Activated CD4-positive, alpha-beta T cell treated with anti-CD3 and anti-CD28 coated beads, Interleukin-2, amount 50 U/mL, for 16 hours (primary cell): ENCODE measurements at places on chromosomes 7 and 10.

DNA sequence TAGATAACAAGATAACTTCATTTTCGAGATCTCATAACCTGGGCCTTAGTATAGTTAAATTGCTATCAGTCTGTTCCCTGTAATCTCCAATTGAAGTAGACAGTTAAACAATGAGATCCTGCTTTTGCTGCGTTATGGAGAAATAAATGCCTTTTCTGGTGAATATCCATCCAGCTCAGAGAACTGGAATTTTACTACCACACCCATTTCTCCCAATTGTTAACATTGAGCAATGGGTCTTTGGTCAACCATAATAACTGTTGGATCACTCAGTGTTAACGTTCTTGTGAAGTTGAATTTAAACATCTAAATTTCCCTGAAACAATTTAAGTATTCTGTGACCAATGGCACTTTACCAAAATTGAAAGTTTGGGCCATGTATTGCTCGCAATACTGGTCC, 3.0 kb downstream of the CALU start:
- DNase-seq, result no peak

- no peak for DNase-seq
These were observed 376.2 kb upstream of the TPK1 start for GRCh38 chr7:145212050-145212449.

DNA sequence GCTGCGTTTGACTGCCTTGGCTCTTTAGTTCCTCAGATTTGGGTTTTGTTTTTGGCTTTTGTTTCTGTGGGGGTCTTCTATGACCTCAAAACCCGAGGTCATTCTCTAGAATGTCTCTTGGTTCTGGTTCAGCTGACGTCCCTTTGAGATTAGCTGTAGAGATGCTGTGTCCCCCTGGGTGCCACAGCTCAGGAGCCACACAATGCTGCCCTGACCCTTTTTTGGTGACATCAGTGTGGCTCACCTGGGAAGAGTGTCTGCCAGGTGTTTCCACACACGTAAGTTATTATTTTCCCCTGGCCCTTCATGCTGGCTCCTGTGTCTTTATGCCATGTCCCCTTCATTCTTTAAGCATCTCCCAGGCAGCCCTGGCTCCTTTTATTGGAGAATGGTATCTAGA, 89.8 kb upstream of the DDC start:
- no peak for DNase-seq

- peak; percentile 64 for DNase-seq
These were observed 37.1 kb downstream of the SLC25A13 start for GRCh38 chr7:96284835-96285234.

GRCh38 chr7:113394856-113395255, 276.5 kb upstream of the SMIM30 start:
- no peak for DNase-seq

- DNase-seq, result peak; percentile 26
These were observed 73.2 kb downstream of the POT1 start for GRCh38 chr7:124856299-124856888.

- DNase-seq, result peak; percentile 31
These were observed 76.8 kb downstream of the ADK start for GRCh38 chr10:74227697-74228424.

- DNase-seq, result no peak
These were observed 322.8 kb upstream of the ANKRD30A start for GRCh38 chr10:36802490-36803153.

DNA sequence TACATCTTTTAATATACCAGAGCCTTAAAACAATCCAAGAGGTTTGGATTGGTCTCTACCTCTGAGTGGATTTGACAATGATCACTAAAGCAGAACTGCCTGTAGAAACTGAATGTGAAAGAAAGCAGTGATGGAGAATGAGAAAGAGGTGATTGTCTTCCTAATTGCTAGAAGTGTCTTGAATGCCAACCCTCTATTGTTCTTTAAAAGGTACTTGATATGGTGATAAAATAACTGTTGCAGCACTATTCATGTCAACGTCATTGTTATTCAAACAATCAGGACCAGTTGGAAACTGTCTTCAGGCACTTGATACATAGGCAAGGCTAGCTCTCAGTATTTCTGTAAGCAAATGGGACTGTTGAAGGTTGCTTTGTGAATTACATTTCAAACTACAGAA, 47.9 kb upstream of the ITPRID1 start:
- no peak for DNase-seq

GRCh38 chr7:134885967-134886352, 100.3 kb upstream of the AGBL3 start:
- no peak for DNase-seq

DNA sequence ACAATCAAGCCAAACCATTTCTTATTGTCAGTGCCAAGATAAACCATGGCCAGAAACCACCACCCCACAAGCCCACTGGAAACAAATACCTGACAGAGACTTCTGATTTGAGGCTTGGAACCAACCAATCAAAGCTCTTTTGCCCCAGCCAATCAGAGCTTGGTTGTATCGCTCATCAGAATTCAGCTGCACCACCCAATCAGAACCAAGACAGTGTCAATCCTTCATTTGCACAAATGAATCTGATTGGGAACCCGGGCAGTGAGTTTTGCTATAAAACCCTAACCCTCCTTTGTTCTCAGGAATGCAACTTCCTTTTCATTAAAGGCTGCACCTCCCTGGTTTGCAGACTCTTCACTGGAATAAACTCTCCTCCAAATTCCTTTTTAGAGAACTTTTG, 87.4 kb downstream of the ELAPOR2 start:
- DNase-seq, result no peak

GRCh38 chr7:84088802-84089201, 105.8 kb downstream of the SEMA3A start:
- DNase-seq, result peak; percentile 5

- no peak for DNase-seq
These were observed 77.8 kb downstream of the LRRC17 start for GRCh38 chr7:102990642-102991041.

GRCh38 chr10:62554632-62555199, 180.5 kb downstream of the ZNF365 start:
- peak; percentile 31 for DNase-seq

DNA sequence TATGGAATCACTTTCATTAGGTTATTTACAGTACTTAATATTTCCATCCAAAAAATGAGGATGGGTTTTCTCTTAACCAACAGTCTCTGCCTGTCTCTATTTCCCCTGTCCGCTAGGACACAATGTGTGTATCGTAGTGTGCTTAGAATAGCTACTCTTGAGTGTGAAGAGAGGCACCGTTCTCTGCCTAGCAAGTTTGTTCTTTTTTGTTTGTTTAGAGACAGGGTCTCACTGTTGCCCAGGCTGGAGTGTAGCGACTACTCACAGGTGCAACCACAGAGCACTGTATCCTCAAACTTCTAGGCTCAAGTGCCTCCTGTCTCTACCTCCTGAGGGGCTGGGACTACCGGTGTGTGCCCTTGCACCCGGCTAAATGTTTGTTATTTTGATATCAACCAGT, 121.9 kb downstream of the ANK3 start:
- no peak for DNase-seq

GRCh38 chr10:62270020-62270419, 1.4 kb upstream of the RTKN2 start:
- DNase-seq, result no peak

GRCh38 chr10:46215426-46215825, 71.4 kb upstream of the ANTXRL start:
- DNase-seq, result no peak

- DNase-seq, result no peak
These were observed 119.0 kb downstream of the BICC1 start for GRCh38 chr10:58631715-58632114.

GRCh38 chr10:58017719-58018367, 249.9 kb downstream of the IPMK start:
- no peak for DNase-seq

DNA sequence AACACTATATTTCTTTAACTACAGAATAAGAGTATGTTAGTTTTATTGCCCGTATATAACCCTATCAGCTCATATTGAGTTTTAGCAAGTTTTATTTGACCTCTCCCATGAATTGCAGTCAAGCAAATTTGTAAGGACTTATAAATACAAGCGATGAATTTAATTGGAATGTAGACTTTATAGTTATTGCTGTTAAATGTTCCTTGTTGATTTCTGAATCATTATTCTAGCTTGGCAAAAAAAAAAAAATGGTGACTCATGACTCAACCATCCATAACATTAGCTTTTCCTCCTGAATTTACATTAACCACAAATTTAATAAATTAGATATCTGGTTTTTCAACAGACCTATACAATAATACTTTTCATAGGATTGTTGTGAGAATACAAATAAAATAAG, 334.0 kb upstream of the LRRTM3 start:
- no peak for DNase-seq

DNA sequence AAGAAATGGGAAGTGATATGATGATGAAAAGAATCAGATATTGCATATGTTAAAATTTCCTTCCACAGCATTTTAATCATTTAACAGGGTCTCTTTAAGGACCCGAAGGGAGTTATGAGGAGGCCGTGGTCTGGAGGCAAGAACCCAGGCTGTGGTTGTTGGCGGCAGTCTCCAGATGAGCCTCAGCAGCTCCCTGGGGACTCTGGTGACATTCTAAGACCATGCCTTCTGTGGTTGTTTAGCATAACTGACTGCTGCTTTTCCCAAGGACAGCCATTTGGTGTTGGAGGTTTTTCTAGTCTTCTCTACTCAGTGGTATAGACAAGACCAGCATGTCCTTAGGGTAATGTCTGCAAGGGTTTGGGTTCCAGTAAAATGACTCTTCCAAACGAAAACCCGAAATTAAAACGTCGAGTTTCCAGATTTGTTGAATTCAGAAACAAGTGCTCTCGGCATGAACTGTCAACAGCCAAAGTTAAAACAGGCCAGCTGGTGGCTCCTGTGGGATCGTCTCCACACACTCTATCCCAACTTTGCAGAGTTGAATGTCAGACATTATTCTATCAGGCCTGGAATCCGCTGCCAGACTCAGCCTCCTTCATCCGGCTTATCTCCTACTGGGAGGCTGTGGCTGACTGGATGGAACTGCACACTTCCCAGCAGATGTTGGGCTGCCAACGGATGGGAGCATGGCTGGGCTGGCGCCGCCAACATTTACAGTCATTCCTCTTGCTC, 183.1 kb downstream of the TAX1BP1 start:
- no peak for DNase-seq

DNA sequence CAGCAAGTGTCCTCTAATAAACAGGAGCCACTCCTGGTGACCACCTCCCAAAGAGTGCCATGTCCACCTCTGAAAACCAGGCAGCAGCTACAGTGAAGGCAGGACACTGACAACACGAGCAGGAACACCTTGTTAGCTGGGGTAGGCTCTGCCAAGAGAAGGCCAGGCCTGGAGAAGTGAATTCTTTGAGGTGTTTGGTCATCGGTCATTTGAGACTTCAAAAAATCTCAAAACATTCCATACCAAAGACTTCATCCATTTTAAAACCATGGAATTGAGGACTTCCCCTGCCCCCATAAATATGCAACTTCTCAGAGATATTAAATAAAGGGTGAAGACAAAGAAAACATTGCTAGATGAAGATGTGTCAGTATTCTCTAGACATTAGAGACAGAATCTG, 28.4 kb upstream of the OPALIN start:
- no peak for DNase-seq

DNA sequence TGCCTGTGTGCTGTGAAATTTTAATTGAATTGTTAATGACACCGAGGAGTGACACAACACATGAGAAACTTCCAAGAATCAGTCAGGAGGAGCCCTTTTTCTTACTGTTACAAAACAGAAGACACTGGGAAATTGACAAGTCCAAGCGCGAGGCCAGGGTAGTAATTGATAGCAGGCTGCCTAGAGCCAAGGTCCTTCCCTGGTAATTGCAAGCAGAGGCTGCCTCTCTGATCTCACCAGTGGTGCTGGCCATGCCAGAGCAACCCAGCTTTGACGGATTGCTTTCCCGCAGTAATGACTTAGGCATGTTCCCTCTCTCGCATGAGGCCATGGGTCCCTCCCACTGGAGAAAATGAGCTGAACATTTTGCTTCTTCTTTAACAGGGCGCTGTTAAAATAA, 111.5 kb downstream of the LRMDA start:
- no peak for DNase-seq

- peak; percentile 81 for DNase-seq
These were observed at the start of gene PALS2 for GRCh38 chr7:24572997-24573553. TSS of gene PALS2 (plus strand) at chr7:24573452. CDS start at chr7:24623668, 50,216 bp downstream.

DNA sequence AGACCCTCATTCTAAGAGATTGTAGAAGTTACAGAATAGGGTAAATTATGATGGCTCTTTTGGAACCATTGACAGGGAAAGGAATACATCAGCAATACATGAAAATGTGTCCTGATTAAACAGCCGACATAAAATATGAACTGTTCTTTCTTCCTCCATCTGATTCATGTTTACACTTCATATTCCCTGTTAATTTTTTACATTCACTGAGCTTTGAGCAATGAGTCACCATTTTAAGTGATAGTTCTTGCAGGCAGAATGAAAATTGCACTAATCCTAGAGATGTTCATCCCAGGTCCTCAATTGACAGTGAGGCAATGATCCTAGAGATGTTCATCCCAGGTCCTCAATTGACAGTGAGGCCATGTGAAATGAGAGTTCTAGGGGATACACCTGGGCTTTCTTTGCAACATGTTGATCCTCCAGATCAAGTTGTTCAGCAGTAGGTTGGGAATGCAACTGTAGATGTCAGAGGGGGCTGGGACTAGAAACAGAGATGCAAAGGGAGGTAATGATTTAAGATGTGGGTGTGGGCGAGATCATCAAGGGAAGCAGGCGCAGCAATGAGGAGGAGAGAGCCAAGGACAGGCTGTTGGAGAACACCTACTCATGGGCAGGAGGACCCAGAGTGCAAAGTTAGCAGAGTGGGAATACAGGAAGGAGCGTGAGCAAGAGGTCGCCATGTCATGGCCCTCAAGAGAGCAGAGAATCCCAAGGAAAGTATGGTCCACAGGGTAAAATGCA, 138.7 kb downstream of the ZNF365 start:
- no peak for DNase-seq

DNA sequence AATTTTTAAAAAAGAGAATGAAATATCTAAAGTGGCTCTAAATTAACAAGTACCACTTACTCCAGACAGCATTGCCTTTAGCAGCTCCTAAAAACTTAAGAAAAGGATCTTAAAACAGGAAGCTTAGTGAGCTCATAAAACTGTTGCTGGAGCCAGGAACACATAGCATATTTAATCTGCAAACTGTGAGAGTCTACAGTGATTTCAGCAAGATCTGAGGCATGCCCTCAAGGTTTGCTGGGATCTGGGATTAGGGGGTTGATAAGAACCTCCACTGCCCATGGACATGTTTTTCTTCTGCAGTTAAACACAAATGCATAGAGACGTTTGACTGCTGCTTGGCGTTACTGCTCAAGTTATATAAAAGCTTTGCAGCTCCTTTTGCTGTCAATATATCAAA, 3.8 kb downstream of the GLI3 start:
- DNase-seq, result no peak

GRCh38 chr10:58802047-58802446, 289.4 kb downstream of the BICC1 start:
- DNase-seq, result no peak

GRCh38 chr7:17058568-17058967, 176.8 kb upstream of the AGR3 start:
- DNase-seq, result peak; percentile 47

- no peak for DNase-seq
These were observed 315.4 kb upstream of the KLF6 start for GRCh38 chr10:4100380-4100779.

DNA sequence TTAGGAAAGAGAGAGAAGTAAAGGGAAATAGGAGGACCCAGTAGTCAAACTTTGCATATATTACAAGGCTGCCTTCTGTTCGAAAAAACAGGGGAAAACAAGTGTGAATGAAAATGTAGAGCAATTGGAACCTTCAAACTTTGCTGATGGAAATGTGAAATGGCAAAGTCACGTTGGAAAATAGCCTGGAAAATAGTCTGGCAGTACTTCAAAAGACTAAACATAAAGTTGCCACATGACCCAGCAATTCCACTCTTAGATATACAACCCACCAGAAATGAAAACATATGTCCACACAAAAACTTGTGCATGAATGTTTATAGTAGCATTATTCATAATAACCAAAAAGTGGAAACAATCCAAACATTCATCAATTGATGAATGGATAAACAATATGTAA, 78.6 kb upstream of the IFRD1 start:
- no peak for DNase-seq
